8988T (cell line): ENCODE measurements at places on chromosomes 2 and 18.

DNA sequence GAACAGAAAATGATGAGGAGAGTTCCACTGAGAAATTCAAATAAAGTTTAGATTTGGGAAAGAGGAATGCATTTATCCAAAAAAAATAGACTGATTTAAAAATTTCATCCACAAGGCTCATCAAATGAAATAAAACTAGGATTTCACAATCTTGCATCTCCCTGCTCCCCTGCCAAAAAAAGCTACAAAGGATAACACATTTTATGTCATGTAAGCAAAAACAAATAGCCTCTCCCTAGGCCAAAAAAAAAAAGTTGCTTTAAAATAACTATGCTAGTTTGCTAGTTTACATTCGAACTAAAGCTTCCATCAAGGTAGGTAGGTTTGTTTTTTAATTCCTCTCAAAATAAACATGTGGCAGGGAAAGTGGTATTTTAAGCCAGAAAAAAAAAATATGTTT, 465.5 kb upstream of the ID2 start:
- no peak for DNase-seq

DNA sequence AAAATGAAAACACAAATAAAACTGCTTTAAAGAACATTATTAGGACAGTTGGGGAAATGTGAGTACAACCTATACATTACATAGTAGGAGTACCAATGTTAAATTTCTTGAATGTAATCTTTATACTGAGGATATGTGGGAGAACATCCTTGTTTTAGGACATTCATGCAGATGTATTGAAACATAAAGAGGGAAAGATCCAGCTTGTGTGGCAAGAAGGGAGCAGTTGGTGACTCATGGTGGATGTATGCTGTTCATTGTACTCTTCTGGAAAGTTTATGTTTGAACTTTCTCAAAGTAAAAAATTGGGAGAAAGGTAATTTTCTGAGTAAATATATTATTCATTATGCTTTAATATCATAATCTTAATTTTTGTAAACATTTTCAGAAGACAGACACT, 132.1 kb upstream of the DLGAP1 start:
- no peak for DNase-seq

DNA sequence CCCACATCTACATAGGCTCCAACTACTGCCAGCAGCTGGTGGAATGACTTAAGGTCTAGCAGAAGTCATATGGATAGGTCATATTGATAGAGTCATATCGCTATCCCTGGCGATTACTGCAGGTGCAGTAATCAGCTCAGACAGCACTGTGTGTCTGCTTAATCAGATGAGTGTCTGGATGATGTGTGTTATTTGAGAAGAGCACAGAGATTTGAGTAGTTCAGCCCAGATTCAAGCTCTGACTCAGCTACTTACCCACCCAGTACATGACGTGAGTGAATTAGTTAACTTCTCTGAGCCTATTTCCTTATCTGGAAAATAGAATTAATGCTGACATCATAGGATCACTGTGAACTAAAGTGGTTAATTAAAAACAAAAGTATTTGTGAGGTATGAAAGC, 78.9 kb downstream of the EHD3 start:
- DNase-seq = no peak

DNA sequence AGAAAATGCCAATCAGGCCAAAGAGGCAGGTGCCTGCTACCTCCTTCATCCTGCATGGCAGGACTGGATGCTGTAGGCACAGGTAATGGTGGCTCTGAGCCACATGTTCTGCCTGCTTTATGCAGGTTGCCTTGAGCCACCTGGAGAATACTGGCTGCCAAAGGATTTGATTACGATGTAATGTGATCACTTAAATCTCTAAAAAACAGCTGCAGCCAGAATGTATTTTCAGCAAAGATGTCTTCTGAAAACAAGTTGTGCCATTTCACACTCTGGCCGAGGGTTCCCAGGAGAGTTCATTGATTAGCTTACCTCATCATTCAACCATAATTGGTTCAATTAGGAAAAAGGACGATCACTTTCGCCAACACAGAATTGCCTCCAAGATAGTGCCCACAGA, 17.9 kb upstream of the MSGN1 start:
- no peak for DNase-seq

DNA sequence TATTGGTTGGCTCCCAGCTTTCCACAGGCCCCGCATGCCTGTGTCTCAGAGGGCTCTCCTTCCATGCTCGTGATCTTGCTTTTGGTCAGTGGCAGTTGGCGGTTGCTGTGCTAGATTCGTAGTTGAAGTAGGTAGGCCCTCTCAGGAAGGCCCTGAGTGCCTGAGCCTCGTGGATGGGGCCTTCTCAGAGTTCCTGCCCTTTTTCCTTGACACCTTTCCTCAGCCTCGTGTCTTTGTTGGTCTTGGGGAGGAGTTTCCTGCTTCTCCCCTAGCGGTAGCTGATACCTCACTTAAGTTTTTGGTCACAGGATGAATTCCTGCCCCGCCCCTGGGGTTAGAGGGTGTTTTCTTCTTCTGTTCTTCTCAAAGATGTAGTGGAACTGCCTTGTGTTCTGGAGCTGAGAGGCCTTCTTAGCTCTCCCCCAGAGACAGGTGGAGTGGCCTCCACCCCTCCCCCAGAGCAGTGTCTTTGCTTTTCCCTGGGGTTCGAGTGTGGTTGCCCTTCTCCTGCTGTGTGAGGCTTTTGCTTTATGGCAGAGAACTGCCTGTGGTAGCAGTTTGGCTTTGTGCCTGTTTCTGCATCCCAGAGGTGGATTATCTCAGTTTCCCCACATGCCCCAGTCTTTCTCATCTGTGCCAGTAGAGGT, 94.8 kb downstream of the ZNF407 start:
- DNase-seq = no peak

GRCh38 chr2:155703917-155704316, 628.6 kb downstream of the NR4A2 start:
- DNase-seq = no peak

- DNase-seq = no peak
These were observed 19.9 kb downstream of the ERMN start for GRCh38 chr2:157305723-157306110.

DNA sequence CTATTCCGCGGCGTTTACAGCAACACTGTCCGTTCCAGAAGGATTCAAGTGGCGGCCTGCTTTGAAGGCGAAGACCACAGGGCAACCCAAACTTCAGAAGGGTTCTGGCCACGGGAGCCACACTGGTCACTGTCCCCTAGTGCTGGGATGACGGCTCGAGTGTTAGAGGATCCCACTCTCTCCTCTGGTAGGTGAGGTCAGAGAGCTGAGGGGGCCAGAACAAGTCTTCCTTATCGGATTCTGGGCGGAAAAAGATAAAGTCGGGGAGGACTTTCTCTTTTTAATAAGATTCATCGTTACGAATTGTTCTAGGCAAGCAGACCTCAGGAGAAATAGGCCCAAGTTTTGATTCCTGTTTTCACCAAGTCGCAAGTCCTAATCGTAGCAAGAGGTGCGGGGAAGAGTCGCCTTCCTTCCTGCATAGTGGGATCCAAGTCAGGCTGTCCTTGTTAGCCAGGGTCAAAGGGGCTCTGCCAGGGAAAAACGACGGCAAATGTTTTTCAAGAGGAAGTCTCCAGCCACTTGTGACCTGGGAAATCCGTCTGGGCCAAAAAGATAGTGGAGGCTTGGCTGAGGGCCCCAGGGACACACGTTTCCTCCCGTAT, 864 bp upstream of the MYL12A start:
- no peak for DNase-seq

DNA sequence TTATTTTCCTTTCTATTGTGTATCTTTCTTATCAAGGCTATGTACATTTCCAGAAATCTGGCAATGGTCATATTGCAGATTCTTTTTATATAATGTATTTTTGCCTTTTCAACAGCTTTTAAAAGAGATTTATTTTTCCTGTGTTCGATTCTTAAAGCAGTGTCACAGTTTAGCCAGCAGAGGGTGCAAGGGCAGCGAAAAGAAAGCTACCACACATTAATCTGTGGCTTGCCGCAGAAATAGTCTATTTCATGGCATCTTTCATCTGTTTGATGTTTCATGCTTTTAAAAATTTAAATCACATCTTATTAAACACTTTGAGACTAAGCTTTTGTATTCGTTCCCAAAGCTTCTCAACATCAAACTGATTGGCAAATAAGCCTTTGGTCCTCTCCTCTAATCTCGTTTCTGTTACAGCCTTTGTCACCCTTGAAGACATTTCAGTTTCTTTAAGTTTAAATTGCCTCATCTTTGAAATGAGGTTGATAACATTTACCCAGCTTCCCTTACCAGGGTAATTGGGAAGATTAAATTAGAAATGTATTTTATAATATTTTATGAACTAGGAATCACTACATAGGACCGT, 73.3 kb downstream of the PIK3C3 start:
- peak; percentile 8 for DNase-seq

DNA sequence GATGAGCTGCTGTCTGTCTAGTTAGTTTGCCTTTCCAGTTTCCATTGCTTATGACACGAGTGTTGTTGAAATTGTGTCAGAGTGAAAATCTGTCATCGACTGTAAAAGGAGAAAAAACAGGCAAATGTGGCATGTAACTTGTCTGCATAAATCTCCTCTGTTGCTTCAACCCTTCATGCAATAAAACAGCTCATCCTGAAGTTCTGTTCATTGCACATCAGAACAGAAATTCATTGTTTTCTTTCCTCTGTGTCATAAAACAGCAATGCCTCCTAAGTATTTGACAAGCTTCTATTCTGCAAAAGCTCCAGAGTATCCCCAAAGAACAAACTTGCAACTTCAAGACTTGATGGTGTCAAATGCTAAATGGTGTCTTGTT, 432.1 kb downstream of the MEIS1 start:
- DNase-seq = no peak

DNA sequence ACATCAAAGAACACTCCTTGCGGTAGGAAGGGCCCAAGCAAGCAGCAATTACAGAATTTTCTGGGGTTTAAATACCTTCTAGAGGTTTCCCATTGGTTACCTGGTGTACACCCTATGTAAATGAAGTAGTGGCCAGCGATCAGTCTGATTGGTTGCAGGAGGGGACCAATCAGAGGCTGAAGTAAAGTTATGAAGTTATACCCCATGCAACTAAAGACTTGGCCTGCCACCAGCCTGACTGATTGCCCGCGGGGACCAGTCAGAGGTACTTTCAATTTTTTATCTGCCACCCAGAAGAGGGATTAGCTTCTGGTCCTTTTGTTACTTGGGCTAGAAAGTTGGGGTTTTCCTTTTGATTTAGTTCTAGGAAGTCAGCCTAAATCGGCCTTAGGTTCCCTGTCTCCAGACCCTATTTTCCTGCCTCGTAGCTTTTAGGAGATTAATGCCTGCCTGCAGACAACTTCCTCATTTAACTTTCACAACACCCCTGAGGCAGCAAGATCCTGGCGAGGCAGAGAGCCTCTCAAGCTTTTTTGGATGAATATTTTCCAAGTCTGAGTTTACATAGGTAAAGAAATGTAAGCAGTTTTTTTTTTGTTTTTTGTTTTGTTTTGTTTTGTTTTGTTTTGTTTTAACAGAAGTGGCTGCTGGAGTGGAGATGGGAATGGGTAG, 1.5 kb upstream of the DGUOK start:
- no peak for DNase-seq

DNA sequence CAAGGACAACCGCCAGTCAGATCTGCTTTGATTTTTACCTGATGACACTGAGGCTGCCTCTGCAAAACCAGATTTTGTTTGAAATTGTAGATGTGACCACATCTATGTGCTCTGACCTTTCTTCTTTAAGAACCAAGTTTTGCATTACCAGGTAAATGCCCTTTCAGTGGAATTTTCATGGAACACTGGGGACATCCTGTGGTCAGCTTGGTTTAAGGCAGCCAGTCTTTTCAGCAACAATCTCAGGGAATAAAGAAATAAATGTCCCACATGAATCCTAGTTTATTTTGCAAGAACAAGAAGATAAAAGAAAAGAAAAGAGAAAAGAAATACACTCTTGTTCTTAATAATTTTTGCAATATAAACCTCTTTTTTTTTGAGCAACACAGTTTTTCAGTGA, 90.6 kb downstream of the POU3F3 start:
- DNase-seq = no peak

- DNase-seq = no peak
These were observed 34.9 kb upstream of the ATP8B1 start for GRCh38 chr18:57837917-57838548.

GRCh38 chr2:165239230-165239629, at the start of gene SCN2A:
TSS of gene SCN2A (plus strand) at chr2:165239414. CDS start at chr2:165295824, 56,410 bp downstream.
- DNase-seq = no peak

- no peak for DNase-seq
These were observed 168.1 kb upstream of the HS6ST1 start for GRCh38 chr2:128486640-128487375.

DNA sequence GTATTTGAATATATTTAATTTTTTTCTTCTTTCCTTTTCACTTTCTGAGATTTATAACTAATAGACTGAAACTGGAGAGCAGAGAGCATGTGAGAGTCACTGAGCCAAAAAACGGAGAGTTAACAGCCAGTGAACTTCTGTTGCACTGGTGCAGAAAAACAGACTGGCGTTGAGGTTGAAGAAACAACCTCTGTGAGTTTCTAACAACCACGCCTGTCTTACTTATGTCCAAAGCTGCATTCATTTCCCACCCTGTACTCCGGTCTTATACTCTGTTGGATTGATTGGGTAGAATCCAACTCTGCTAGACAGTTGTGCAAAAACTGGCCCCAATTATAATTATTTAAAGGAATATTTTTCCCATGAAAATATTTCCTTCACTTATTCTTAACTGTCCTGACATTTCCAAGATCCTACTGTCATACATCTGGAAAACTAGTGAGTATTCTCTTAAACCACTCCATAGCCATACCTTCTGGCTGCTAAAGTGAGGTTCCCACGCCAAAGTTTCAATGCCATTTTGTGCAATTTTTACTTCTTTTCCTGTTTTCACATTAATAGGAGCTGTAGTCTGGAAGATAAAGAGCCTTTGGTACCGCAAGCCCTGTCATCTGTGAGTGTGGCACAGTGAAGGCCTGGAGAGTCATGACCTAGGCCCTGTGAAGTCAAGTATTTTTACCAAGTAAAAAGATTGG, 9.4 kb downstream of the CYP1B1 start:
- no peak for DNase-seq

DNA sequence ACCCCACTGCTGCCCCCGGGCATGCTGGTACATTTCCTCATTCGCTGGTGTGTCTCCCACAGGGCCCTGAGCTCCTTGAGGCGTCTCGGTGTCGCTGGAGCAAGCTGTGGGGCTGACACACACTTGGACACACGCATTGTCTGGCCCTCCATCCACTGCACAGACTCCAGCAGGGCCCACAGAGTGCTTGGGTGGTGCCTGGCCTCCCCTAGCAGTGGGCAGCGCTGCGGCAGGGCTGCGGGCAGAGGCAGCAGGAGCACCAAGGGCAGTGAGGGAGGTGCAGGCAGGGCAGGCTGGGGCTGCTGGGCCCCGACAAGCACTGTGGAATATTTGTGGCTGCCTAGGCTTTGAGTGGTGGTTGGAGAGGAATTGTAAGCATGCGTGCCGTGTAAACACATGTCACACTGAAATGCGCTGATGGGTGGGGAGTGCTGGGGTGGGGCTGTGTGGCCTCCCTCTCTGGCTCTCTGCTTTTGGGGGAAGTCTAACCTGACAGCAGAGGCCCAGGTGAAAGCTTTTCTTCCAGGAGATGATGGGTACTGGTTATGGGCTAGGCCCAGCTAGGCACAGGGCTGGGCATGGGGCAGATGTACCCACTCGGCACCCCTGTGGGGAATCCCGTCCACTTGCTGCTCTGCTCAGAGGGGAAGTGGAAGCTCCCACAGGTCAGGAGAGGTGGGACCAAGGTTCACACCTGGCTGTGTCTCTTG, 55.5 kb upstream of the HS6ST1 start:
- DNase-seq = no peak

- no peak for DNase-seq
These were observed 16.2 kb downstream of the NXPH2 start for GRCh38 chr2:138763971-138764370.

- no peak for DNase-seq
These were observed 652.9 kb upstream of the ID2 start for GRCh38 chr2:8028981-8029380.

- no peak for DNase-seq
These were observed 15.5 kb downstream of the ASPRV1 start for GRCh38 chr2:69945941-69946340.

- DNase-seq = no peak
These were observed 104.6 kb downstream of the RTN4 start for GRCh38 chr2:54945391-54946219.
